ENCODE measurements at places on chromosomes 1 and 21.
A peak's percentile ranks its signal among the peaks of the same experiment; 100 is the strongest.

DNA sequence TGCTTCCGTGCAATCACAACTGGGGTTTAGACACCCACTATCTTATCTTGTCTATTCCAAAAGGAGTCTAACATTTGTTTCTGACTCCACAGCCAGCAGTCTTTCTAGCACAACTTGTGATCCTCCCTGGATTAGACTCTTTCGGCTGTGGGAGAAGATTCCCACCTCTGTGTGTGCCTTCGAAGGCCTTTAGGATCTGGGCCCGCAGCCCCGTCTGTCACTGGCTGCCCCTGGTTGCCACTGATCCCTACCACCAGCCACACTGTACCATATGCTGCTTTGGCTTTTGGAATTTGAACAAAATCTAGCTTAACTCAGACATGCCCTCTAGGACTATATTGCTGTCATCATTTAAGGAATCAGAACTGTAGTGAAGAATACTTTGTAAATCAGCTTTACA, 18.0 kb downstream of the NTPCR start:
- no peak for DNase-seq

DNA sequence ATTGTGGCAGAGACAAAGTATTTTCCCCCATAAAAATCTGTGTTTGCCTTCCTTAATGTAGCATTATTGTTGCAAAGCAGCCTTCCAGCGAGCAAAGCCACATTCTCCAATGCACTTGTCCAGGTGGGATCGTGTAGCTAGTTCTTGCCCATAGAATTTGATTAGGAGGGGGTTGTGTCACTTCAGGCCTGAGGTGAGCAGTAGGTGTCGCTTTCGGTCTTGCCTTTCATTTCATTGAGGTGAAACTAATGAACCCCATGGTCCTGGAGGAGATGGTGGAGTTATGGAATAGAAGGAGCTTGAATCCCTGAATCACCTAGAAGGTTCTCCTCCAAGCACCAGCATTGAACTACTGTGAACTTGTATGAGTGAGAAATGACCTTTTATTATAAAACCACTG, 318.9 kb upstream of the PBX1 start:
- no peak for DNase-seq

DNA sequence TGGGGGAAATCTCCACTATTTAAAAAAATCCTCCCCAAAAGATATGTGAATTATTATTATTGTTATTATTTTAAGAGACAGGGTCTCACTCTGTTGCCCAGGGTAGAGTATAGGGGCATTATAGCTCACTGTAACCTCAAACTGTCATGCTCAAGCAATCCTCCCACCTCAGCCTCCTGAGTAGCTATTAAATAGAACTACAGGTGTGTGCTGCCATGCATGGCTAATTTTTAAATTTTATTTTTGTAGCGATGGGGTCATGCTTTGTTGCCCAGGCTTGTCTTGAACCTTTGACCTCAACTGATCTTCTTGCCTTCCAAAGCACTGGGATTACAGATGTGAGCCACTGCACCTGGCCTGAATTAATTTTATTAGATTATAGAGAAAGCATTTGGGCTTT, 116.8 kb downstream of the RABGAP1L start:
- DNase-seq, result no peak

GRCh38 chr1:228218513-228219244, 10.8 kb downstream of the OBSCN start:
- DNase-seq, result no peak

GRCh38 chr21:35512346-35512745, 463.2 kb upstream of the RUNX1 start:
- no peak for DNase-seq

DNA sequence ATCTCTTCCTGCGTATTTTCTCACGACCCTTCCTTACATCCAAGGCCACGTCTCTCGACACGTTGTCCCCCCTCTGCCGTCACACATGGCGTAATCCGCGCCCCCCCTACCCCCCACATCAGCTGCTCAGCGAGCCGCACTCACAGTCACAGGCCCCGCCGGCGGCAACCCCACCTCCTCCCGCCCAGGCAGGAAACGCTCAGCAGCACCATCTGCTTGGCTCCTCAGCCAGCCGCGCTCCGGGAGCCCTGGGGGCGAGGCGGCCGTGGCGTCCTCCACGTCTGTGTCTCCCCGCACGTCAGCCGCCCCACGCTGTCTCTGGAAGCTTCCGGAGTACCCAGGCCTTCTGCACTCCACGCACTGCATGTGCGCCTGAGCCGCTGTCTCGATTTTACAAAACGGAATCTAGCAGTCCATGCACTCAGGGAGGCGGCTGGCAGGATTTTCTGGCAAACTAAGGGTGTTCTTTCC, 64.6 kb downstream of the SIK1 start:
- DNase-seq, result no peak

GRCh38 chr1:87044840-87045239, 130.4 kb downstream of the HS2ST1 start:
- DNase-seq, result no peak

- DNase-seq, result no peak
Measured at GRCh38 chr21:37868446-37869295, 47.6 kb downstream of the KCNJ6 start.

- DNase-seq, result peak; percentile 2
Measured at GRCh38 chr1:11211925-11212587, 22.9 kb downstream of the ANGPTL7 start.

GRCh38 chr1:237858992-237859391, 31.7 kb downstream of the ZP4 start:
- DNase-seq, result no peak

DNA sequence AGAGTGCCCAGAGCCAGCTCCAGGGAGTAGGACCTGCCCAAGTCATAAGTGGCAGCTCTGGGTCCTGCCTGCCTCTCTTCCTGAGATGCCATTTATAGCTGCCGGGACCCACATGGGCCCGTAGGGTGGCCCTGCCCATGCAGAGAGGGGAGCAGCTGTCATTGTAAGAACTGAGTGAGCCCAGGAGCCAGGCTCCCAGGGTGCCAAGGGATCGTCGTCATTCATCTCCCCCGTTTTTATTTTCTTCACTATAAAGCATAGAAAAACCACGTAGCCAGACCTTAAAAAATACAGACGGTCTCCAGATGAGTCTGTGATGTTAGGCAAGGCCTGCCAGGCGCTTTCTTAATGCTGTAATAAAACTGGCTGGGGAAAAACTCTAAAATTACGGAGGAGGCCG, 90.7 kb downstream of the IGSF21 start:
- no peak for DNase-seq

DNA sequence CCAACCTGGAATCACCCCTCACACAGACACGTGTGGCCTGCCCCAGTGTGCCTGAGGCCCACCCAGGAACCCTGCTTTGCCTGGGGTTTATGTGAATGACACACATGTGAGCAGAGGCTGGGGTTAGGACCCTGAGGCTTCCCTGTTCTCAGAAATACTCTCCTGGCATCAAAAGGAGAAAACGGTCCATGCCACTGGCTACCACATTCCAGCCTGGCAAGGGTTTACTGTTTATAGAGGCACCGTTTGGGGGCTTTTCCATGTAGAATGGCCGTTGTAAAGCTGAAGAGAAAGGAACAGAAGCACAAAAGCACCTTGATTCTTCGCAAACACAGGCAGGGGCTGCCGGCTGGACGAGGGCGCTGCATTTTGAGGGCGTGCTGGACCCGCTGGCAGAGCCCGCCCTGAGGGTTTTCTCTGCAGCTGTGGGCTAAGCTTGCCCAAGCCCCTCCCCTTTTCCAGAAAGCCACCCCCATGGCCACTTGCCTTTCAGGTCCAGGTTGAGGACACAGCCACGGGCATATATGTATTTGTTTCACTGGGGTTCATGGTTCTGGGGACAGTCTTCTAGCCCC, 13.0 kb downstream of the TFF3 start:
- no peak for DNase-seq

DNA sequence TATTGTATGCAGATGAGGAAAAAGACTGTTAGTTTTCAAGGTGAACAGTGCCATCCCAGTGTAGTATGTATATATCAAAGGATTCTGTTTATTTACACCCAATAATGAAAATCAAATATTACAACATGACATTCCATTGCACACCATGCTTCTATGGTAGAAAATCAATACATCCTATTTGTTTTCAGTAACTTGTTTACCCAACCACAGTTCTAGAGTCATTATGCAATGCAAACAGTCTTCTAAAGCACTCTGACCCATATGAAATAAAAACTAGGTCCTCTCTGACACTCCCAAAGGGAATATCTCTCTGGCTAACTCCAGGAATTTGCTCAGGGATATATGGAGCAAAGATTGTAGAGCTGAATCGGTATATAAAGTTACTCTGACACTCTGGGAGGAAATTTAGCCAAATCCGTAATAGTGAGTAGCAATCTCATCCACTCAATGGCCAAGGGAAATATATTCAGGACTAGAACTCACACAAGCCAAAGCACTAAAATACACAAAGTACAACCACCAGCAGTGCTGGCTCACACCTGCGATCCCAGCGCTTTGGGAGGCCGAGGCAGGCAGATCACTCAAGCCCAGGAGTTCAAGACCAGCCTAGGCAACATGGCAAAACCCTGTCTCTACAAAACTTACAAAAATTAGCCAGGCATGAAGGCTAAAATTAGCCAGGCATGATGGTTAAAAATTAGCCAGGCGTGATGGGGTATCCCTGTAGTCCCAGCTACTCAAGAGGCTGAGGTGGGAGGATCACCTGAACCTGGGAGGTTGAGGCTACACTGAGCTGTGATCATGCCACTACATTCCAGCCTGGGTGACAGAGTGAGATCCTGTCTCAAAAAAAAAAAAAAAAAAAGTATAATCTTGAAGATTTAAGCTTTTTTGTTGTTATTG, 75.2 kb downstream of the RERE start:
- no peak for DNase-seq
